ENCODE measurements at places on chromosomes 2 and 18.

DNA sequence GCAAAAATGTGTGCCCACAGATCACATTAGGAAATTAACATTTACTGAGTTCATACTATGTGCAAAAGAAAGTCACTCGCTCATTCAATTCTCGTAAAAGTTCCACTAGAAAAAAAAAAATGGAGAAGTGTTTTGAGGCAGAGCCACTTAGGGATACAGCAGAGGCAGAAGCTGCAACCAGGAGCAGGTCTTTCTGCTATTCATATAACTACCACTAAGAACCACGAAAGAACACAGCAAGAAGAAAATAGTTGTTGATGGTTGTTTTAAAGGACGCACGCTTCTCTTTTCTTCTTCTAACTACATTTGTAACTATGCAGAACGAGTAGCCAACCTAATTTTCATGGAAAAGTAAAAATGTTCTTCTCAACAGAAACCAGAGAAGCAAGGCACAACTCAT is 45.0 kb downstream of the ROCK2 start:
- no peak for DNase-seq

DNA sequence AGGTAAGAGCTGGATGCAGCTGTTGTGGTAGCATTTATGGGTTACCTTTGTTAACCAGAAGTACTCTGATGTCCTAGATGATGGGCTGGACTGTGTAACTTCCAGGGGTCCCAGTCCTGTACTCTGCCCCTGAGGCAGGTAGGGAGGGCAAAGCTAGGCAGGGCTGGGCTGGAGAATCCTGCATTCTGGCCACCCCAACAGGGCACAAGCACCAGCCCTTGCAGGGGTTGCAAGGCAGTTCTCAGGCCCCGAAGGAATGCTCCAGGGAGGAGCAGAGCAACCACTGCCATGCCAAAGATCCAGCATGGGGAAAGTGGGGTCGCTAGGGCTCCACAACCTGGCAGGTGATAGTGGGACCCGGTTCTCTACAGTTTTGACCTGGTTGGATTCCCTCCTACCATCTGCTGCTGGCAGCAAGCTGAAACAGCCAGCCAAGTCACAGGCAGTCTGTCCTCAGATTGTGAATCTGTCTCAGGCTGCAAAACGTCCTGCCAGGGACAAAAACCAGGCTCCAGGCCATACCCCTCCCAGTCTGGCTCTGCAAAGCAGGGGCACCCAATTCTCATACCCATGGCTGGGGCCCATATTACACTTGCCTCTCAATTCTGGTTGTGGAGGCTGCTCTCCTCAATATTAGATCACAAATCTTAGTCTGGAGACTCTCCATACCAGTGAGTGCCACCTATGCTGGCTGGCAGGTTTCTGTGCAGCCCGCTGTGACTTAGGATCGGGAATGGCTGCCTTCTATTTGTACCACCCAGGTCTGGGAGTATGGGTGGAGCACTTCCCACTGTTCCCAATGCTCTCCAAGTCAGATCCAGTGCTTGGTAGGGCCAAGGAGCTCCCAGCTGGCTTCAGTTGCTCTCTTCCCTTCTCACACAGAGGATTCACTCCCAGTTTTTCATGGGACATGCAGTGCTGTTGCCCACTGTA is 61.1 kb downstream of the SMCHD1 start:
- no peak for DNase-seq

GRCh38 chr2:45681675-45682074 is 30.2 kb downstream of the PRKCE start:
- no peak for DNase-seq

DNA sequence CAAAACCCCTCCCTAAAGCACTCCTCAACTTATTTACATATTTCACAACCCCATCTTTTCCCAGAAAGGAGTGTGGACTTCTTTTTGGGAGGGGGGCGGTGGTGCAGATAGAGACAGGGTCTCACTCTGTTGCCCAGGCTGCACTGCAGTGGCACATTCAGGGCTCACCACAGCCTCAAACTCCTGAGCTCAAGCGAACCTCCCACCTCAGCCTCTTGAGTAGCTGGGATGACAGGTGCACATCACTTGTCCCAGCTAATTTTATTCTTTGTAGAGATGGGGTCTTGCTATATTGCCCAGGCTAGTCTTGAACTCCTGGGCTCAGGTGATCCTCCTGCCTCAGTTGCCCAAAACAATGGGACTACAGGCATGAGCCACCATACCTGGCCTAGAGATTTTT is 44.1 kb downstream of the ADCY3 start:
- DNase-seq: no peak

- DNase-seq: no peak
These were observed 112.1 kb upstream of the ATP8B1 start for GRCh38 chr18:57915248-57915647.

All from activated CD4-positive, alpha-beta T cell treated with anti-CD3 and anti-CD28 coated beads for 48 hours (primary cell).